ENCODE measurements at places on chromosomes 1 and 21.
A peak's percentile ranks its signal among the peaks of the same experiment; 100 is the strongest.

GRCh38 chr1:226635456-226635941, 86.9 kb downstream of the STUM start:
- DNase-seq, result no peak

GRCh38 chr21:38712071-38712470, 93.7 kb upstream of the ETS2 start:
- DNase-seq, result peak; percentile 26

GRCh38 chr1:172054172-172054571, 212.9 kb downstream of the DNM3 start:
- DNase-seq, result no peak

DNA sequence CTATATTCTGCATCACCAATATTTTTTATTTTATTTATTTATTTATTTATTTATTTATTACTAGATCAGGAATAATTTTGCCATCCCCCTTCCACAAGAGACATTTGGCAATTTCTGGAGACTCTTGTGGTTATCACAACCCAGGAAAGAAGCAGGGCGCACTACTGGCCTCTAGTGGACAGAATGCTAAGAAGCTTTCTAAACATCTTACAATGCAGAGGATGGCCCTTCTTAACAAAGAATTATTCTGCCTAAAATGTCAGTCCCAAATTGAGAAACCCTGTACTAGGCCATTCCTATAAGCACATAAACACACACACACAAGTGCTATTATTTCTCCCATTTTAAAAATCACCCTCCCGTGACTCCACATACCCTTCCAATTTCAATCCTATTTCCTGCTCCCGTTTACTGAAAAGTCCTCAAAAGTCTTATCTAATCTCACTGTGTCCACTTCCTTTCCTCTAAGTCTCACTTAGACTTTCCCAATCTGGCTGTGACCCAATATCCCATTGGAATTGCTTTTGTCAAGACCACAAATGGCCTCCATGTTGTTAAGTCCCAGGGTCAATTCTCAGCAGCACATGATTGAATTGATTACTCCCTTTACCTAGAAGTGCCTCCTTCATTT, 43.7 kb upstream of the RNF11 start:
- peak; percentile 26 for DNase-seq

DNA sequence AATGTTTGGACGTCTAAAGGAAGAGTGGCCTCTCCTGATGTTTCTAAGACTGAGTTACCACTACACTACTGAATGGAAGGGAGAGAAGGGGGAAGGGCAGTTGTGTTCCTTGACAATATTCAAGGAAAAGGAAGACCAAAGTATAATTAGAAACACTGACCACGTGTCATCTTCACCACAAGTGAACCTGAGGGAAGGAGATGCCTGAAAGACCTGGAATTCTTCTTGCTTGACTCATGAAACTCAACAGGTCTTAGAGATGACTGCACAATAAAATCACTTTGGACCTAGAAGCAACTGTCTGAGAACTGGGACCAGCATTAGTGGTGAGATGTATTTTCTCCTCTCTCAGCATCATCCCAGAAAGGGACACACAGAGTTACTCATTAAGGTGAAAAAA, 56.7 kb downstream of the PTPN14 start:
- DNase-seq, result peak; percentile 30

DNA sequence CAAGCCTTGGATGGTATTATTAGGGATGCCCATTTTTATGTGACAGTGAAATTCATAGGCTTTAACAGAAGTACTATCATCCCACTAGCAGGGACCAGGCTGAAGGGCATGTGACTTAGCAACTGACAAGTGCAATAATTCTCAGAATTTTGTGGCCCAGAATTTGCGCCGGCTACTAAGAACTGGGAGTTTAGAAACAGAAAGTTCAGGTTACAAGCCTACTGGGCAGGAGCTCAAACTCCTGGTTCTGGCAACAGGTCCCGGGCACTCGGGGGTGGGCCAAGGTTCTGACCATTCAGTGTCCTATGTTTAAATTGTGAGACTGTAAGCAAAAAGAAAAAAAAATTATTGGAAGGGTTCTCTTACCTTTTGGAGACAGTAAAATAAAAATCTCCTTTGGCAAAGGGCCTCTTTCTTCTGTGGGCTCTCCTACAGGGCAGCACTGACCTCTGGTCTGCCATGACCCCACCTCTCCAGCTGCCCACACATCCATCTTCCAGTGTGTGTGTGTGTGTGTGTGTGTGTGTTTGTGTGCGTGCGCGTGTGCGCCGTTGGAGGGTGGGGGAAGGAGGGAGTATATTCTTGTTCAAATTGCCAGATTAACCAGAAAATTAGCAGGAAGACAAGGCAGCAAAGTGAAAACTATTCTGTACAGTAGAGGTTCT, 26.1 kb downstream of the IRF2BP2 start:
- no peak for DNase-seq

- no peak for DNase-seq
Measured at GRCh38 chr1:45291716-45292115, 35.0 kb upstream of the HPDL start.

- DNase-seq, result no peak
Measured at GRCh38 chr1:53562981-53563379, 103.8 kb downstream of the DMRTB1 start.

GRCh38 chr21:45580576-45581321, 38.5 kb upstream of the SLC19A1 start:
- no peak for DNase-seq

GRCh38 chr21:31896019-31896418, 23.2 kb downstream of the HUNK start:
- DNase-seq, result no peak

DNA sequence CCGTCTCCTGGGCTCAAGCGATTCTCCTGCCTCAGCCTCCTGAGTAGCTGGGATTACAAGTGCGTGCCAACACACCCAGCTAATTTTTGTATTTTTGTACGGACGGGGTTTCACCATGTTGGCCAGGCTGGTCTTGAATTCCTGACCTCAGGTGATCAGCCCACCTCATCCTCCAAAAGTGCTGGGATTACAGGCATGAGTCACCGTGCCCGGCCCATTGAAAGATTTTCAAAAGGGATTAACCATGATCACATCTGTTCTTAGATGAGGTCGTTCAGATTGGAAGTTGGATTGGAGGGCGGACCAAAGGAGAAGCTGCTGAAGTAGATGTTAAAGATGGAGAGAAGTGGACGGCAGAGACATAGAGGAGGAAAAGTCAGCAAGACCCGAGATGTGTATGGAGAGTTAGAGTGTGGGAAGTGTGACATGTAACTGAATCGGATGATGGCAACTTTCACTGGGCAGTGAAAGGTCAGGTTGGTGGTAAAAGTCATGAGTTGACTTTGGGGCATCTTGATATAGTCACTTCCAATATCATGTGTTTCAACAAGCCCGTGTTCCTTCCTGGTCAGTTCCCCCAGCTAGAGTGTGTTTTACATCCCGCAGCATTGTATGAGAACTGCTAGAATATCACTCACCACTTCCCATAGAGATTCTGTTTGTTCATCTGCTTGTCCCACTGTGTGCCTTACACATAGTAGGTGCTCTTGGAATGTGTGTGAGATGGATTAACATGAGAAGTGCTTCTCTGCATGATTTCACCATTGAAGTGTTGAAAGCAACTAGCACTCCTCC, 54.4 kb upstream of the TINAGL1 start:
- DNase-seq, result no peak

- DNase-seq, result no peak
Measured at GRCh38 chr1:101262630-101263348, 26.0 kb downstream of the S1PR1 start.

GRCh38 chr1:117753652-117754051, 147.8 kb downstream of the TENT5C start:
- no peak for DNase-seq

DNA sequence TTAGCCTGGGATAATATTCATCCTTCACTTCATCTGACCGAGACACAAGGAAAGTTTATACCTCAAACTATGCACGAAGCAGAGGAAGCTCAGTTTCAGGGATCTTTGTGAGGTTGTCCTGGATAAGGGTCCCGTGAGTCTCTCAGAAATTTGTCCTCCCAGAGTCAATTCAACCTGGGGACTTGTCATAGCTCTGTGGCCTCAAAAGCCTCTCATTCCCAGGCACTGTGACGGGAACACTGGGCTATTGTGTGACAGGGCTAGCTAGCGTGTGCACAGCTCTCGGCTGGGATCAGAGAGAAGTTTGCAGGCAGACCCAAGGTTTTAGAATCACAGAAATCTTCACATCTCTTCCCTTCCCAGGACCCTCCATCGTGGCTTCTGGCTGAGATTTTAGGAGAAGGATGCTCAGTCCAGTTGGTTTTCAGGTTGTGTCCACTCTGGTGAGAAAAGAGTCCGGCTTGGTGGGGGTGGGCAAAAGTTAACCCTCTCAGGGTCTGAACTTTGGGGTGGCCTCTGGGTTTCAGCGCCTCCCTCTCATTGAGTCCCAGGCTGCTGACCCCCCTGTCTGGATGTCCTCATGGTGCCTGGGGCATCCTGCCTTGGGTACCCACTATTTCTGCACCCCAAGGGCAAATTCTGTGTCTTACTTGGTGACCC, 20.4 kb upstream of the LBR start:
- DNase-seq, result no peak

DNA sequence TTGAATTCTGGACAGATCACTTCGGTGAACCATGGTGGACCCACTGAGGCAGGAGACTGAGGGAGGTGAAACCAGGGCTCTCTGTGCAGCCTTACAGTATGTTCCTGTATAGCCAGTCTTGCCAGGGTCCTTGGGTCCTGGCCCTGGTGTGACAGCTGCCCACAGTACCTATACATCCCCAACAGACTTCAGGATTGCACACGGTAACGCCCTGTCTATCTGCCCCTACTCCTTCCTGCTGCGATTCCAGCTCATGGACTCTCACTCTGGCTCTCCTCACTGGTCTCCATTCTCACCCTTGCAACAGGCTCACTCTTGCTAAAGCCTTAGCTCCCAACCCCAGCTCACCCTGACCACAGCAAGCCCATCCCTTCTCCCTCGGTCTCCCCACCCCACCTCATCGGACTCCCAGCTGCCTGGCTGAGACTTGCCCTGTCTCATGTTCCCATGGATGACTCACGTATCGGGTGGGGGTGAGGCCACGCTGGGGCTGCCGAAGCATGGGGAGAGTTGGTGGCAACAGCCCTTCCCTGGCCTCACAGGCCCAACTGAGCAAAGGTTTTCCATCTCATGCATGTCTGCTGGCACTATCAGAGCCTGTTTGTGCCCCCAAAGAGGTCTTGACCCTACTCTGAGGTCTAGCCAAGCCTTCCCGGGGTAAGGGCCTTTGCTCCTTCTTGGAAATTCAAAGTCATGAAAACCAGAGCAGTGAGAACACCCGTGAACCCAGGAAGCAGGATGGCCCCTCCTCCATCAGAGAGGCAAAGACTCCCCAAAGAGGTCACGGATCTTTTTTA, 7.1 kb downstream of the PHLDA3 start:
- peak; percentile 91 for DNase-seq

DNA sequence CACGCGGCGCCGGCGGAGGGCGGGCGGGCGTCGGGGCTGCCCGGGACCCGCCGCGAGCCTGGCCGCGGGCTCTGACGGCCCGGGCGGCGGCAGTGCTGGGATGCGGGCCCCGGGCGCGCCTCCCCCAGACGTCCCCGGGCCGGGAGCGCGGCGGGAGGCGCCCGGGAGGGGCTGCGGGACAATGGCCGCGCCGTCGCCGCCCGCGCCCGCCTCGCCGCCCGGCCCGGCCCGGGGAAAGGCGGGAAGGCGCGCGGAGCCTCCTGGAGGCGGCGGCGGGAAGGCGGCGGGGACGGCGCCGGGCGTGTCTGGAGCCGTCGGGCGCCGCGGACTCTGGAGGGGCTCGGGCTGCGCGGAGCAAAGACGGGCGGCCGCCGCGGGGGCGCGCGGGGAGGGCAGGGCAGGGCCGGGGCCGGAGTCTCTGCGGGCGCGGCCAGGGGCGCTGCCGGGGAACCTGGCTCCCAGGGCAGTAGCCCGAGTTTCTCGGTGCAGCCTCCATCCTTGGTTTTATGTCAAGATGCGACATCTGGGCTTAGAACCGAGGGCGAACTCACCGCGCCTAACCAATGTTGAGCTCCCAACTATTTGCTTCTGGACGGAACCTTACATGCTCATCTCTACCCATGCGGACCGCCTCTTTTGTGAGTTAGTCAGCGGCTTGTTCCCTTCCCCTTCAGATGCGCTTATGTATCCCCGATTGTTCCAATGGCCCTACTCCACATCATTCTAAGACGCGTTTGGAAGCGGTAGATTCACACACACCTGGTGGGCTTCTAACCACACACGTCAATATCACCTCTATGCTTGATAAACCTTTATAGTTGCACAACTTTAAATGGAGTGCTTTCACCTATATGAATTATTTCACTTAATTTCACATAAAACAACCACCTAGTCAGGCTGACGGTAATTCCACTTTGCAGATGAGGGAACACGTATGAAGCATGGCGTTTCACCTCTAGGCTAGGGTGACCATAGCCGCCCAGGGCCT, 651 bp downstream of the ZBTB8A start:
- DNase-seq, result peak; percentile 44

DNA sequence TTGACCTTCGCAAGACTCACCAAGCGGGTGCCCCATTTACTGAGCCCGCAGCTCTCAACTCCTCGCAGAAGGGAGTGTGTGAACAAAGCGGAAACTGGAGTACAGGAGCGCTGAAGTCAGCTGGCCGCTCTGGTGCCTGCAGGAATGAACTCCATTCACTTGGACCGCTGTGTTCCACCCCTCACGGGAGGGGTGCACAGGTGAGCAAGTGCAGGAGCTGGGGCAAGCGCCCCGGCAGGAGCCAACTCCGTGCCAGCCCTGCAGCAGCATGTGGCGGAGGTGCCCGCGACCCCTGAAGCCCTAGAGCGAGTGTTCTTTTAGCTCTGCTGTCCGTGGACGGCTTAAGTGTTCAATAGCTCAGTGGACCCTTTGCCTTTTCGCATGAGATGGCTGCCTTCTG, 471.6 kb upstream of the ADGRL4 start:
- DNase-seq, result no peak

DNA sequence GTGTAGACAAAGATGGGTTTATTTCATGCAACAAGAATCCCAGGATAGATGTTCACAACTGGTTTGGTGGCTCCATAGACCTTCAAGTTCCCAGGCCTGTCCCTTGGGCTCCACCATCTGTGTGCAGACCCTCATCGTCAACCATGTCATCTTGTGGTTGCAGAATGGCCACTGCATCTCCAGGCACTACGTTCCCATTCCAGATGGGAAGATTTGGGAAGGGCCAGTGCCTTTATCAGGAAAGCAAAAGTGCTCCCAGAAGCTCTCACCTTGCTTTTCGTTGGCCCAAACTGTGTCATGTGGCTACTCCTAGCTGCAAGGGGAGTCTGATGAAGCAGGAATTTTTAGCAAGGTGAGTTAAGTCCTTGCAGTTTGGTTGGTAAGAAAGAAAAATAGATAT, 12.8 kb downstream of the TMCC2 start:
- no peak for DNase-seq

- no peak for DNase-seq
Measured at GRCh38 chr1:165851034-165851658, 23.7 kb downstream of the UCK2 start.

Data from H54 (cell line).